ENCODE measurements at places on chromosomes 2 and 18.
A peak's percentile ranks its signal among the peaks of the same experiment; 100 is the strongest.

GRCh38 chr2:19491796-19492195 lies 133.4 kb upstream of the OSR1 start:
- DNase-seq, result no peak

DNA sequence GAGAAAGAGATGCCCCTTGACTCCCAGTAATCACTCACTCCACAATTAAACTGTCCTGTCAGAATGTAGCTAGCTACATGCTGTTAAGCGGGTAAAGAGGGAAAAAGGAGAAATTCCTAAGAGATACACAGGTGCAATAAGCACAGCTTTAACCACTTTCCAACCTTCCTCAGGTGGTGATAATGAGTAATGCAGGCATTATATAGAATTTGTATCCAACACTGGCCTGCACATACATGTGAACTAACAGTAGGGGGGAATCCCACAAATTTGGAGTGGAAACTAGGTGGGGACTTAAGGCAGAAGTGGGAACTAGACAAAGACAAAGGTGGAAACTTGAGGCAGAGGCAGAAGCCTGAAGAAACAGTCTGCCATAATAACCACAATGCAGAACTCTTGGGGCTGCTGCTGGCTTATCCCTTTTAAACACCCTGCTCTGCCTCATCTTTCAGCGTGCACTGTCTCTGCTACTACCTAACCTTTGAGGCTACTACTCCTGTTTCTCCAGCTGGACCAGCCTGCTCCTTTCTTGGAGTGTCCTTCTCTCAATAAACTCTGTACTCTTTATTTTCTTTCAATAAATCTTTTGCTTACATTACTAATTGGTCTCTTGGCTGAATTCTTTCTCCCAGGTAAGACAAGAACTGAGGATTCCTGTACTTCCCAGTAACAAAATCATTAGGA lies 259.7 kb downstream of the PDE11A start:
- no peak for DNase-seq

GRCh38 chr2:121140734-121141133 lies 144.3 kb downstream of the TFCP2L1 start:
- DNase-seq, result no peak

GRCh38 chr2:147663962-147664361 lies 180.9 kb upstream of the ACVR2A start:
- DNase-seq, result no peak

GRCh38 chr2:79219383-79219988 lies 59.9 kb upstream of the REG3A start:
- no peak for DNase-seq

DNA sequence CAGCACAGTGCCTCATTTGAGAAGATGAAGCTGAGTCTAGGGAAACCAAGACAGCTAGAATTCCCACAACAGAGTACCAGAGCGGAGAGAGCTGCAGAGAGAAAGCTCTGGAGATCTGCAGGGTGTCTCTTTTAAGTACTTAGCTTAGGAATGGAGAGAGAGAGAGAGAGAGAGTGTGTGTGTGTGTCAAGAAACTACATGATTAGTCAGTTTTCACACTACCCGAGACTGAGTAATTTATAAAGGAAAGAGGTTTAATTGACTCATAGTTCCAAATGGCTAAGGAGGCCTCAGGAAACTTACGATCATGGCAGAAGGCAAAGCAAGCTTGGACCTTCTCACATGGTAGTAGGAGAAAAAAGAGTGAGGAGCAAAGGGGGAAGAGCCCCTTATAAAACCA lies 64.0 kb downstream of the HIBCH start:
- no peak for DNase-seq

DNA sequence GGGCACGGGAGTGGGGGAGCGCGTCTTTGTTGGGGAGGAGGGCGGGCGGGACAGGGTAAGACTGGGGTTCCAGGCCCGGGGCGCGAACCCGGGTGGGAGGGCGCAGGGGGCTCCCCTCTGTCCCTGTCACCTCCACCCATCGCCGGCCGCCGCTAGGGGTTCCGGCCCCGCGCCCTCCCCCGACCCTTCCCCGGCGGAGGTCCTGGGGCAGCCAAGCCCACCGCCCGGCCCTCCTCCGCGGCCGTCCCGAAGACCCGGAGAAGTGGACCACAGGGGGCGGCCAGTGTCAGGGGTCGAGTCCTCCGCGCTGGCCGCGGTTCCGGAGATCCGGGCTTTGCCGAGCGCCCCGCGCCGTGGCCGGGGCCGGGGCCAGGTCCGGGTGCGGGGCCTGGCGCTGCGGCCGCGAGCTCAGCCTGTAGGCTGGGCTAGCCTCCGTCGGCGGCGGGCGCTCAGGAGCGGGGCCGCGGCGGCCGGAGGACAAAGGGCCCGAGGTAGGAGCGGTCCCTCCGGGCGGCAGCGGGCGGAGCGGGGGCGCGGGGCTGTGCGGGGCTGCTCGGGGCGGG lies 16.6 kb upstream of the E2F6 start:
- no peak for DNase-seq

DNA sequence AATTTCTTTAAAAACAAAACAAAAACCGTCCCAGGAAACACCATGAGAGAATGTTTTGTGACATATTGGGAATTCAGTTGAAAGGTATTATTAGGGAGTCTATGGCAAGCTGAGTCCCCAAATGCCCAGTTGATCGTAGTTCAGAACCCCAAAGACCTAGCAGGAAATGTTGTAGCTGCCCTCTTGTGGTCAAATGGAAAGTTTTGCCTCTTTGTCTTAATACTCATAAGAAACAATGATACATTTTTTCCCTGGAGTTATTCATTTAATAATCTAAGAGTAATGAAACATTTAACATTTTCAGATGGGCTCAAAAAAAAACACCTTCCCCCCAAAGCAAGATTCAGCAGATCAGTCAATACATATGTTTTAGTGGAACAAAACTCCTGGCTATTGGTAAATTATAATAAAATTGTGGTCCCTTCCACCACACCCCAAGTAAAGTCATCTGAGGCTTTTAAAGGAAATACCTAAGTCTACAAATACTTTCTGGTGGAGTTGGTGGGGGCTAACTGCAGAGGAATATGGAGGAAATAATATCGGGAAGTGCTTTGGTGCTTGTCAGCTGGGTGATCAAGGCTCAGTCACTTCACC lies 37.8 kb upstream of the EFEMP1 start:
- DNase-seq, result no peak

GRCh38 chr2:109137616-109138015 lies 8.6 kb downstream of the SH3RF3 start:
- DNase-seq, result no peak

- no peak for DNase-seq
Measured at GRCh38 chr2:30960213-30960612, 153.0 kb upstream of the CAPN13 start.

DNA sequence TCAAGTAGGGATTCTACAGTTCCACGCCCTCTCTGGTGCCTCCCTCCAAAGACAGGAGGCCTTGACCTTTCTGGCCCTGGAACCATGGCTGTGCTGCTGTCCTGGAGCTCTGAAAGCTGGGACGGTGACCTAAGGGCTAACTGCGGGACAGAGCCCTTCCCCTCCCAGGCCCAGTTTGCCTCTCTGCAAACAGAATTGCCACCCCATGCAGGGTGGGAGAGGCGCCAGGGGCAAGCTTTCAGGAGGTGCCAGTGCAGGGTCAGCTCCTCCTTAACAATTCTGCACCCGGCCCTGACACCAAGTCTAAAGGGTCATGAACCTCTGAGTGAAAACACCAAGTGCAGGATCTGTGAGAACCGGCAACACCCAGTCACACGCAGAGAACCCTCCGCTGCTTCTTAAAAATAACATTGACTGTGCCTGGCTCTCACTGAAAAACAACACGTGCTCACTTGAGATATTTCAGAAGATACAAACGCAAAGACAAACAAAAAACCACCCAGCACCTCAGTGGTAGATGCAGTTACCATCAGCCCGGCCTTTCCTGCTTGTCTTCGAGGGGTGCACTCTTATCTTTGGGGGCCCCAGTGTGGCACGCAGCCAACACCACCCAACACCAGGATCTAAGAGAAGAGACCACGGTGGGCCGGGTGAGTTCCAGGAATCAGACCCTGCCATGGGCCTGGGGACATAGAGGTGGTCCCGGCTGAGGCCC lies 1.1 kb upstream of the SNED1 start:
- DNase-seq, result no peak

DNA sequence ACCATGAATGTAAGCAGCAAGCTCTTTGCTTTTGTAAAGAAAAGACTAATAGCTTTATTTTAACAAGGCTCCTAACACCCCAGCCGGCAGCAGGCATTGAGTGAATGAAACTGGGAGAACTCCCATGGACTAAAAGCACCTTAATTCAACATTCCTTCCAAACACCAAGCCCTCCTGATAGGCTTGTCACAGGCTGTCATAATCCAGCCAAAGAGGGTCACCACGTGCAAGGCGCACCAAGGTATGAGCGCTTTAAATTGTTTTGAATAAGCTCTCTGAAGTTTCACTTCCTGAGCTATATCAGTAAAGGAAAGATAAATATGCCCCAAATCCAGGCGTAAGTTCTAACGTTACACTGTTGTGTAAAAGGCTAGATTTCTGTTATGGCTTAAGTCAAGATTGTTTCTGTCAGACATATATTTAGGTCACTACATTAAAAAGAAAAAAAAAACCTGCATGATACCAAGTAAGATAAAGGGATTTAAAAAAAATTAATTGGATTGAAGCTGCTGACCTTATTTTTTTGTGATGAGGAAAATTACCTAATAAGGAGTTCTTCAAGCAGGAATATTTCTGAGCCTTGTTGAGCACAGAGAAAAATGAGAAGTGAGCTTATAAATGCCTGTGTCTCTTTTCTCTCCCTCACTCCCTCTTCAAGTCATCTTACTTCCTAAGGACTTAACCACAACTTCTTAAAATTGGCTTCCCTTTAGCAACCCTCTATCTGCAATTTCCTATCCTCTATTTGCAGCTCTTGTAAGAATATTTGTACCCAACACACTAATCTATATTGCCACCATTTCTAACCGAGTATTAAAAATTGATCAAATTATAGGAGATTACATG lies 136.1 kb upstream of the NRP2 start:
- DNase-seq, result no peak

DNA sequence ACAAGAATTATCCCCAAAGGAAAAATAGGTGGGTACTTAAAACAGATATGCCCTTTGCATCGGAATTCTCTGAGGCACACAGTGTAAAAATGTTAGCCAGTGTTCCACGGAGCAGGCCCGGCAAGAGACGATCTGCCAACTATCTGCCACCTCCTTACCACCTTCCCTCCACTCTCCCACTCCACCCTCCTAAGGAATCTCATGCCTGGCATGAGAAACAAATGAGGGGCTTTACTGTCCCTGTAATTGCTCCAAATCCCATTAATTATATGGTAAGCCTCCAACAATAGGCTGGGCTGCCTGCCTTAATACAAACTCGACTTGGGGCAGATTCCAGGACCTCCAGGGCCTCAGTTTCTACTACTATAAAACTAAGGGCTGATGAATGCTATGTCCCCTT lies 102.3 kb downstream of the ZBTB7C start:
- DNase-seq, result no peak

DNA sequence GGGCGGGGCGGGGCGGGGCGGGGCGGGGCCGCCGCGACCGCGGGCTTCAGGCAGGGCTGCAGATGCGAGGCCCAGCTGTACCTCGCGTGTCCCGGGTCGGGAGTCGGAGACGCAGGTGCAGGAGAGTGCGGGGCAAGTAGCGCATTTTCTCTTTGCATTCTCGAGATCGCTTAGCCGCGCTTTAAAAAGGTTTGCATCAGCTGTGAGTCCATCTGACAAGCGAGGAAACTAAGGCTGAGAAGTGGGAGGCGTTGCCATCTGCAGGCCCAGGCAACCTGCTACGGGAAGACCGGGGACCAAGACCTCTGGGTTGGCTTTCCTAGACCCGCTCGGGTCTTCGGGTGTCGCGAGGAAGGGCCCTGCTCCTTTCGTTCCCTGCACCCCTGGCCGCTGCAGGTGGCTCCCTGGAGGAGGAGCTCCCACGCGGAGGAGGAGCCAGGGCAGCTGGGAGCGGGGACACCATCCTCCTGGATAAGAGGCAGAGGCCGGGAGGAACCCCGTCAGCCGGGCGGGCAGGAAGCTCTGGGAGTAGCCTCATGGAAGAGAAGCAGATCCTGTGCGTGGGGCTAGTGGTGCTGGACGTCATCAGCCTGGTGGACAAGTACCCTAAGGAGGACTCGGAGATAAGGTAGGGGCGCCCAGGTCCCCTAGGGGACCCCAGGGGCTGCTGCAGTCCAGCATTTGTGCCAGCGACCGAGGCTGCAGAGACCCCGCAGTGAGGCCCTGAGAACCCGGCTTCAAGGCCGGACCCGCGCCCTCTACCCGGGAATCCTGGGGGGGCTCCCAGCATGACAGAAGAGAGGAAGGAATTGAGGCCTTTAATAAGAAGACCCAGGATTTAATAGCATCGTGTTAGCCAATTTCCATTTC lies at the start of gene KHK:
TSS of gene KHK (plus strand) at position 49 of the 870 bp plus-strand sequence. CDS start at position 537, 488 bp downstream.
- peak; percentile 88 for DNase-seq

- DNase-seq, result no peak
Measured at GRCh38 chr2:164620457-164620856, 825 bp downstream of the GRB14 start.

DNA sequence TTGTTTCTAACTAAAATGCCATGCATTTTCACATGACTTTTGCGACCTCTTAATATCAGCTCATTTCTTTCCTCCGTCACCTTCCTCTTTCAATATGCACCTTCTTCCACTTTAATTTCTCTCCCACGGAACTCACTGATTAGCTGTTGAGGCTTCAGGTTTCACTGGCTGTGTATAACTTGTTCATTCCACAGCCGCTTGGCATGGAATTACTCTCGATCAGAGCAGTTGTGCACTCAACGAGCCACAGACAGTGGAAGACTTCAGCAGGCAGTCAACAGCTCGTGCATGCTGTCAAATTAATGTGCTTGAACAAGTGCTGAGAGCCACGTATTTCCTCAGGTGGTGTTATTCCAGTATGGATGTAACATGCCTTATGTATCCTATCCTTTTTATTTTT lies 491.2 kb upstream of the DDX18 start:
- DNase-seq, result no peak

DNA sequence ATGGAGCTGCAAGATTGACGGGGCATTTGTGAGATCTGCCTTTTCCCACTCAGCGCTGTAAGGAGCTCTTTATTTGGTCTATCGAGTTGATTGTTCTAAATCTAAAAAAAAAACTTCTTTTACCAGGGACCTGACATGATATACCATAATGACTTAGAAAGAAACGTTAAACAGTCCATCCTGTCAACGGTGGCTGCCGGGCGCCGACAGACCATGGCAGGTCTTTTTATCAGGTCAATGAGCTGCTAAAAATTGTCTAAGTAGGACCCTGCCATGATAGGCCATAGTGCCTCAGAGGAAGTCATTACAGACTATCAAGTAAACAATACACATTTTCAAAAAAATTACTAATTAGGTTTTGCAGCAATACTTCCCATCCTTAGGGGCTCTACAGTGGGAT lies 87.9 kb downstream of the KLHL14 start:
- DNase-seq, result no peak

- DNase-seq, result no peak
Measured at GRCh38 chr18:47574966-47575365, 323.5 kb upstream of the SKOR2 start.

Data from 8988T (cell line).